ENCODE measurements at places on chromosomes 3 and 15.

- DNase-seq: no peak
Observed at GRCh38 chr3:183490653-183491052, 62.2 kb upstream of the MCF2L2 start.

- no peak for DNase-seq
Observed at GRCh38 chr3:194577986-194578905, 55.0 kb downstream of the TMEM44 start.

DNA sequence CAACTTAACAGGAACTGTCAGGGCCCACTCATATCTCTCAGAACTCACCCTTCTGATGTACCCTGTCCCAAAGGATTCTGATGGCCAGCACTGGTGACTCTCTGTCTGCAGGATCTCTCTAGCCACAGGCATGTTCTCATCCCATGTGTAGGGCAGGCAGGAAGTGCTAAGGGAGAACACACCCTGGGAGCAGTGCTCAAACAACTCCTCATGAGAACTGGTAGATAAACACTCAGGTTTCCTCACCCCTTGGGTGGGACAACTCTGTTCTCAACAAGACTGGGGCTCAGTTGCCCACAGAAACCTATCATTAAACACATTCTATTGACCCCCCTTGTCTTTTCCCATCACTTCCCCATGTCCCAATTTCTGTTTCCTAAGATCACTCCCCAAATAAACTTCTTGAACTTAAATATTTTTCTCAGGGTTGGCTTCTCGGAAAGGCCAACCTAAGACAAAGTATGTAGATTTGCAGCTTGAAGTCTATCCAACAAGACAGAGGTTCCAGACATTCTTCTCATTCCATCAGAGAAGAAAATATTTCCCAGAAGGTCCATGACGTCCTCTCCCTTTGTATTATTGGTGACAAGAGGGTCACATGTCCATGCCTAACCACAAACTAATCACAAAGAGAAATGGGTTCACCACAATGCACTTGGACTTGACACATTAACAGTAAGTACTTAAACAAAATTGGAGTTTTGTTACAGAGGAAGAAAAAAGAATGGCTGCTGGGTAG lies 276.6 kb upstream of the GADL1 start:
- DNase-seq: no peak

DNA sequence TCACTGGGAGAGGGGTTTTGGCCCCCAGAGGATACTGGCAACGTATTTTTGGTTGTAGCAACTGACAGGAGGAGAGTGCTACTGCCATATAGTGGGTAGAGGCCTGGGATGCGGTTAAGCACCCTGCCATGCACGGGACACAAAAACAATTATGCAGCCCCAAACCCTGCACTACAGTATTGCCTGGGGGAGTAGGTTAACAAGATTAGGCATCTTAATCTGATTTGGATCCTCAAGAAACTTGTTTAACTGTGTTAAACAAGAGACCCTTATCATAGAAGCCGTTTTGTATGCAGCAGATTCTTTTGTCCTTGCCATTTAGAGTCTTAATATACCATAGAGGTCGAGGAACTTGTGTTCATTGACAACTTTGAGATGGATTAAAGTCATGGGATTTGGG lies 3.4 kb downstream of the PHLDB2 start:
- no peak for DNase-seq

- no peak for DNase-seq
Observed at GRCh38 chr3:27686642-27687041, 35.5 kb downstream of the EOMES start.

- DNase-seq: no peak
Observed at GRCh38 chr3:17195192-17195611, 310.4 kb downstream of the PLCL2 start.

DNA sequence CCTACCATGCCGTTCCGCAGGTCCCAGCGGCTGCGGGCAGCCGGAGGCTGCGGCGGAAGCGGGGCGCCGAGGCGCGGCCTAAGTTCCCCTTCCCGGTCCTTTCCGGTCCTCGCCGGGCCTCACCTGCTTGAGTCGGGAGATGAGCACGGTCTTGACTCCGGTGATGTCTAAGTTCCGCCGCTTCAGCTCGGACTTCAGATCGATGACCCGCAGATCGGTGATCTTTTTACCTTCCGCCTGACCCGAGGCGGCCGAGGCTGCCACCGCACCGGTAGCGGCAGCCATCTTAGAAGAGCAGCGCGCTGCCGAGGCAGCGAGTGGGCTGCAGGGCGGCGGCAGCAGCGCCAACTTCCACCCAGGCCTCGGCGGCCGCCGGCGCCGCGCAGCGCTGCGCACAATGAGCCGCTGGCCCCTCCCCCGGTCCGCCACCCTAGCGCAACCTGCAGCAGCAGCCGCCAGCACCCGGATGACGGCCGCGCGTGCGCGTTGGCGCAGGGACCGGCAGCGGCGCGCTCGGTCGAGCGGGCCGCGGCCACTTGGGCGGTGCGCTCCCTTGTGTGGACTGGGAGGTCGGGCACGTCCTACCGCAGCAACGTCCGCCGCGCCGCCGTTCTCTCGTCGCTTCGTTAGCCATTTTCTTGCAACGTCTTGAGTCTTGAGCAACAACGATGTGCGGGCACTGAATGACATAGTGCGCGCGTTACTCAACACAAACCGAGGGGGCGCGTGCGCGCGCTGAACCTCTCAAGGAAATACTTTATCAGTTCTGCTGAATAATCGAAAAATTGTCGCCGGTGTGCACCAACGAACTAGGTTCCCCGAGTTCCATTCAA lies at the start of gene SLTM:
Gene SLTM, minus strand, starts transcription at position 399 of the 833 bp plus-strand sequence. Its CDS starts 114 bp downstream, at position 285.
- peak; percentile 93 for DNase-seq

GRCh38 chr3:184846496-184846895 lies 34.5 kb downstream of the VPS8 start:
- no peak for DNase-seq

- no peak for DNase-seq
Observed at GRCh38 chr3:194399874-194400411, 877 bp upstream of the GP5 start.

DNA sequence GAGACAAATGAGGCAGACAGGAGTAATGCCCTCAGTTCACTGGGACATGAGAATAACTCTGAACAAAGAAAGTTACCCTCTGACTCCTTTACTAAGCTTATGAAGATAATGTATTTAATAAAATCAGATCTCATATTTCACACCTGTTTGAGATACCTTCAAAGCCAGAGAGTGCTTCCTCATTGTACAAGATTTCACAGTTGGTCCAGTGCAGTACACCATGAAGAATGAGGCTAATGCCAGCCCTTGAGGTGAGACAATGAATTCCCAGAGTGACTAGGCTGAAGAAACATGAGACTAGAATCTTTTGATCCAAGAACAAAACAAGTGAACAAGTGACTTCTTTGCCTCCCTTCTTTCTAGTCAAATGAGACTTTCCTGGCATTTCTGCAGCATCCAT lies 1133.8 kb downstream of the TUSC7 start:
- no peak for DNase-seq
